PC-9 (cell line): ENCODE measurements at places on chromosomes 4 and X. TPM values are rescaled to one million over a fixed set of nuclear protein-coding genes. Genes with fewer than 3 reads are reported as not detected.

DNA sequence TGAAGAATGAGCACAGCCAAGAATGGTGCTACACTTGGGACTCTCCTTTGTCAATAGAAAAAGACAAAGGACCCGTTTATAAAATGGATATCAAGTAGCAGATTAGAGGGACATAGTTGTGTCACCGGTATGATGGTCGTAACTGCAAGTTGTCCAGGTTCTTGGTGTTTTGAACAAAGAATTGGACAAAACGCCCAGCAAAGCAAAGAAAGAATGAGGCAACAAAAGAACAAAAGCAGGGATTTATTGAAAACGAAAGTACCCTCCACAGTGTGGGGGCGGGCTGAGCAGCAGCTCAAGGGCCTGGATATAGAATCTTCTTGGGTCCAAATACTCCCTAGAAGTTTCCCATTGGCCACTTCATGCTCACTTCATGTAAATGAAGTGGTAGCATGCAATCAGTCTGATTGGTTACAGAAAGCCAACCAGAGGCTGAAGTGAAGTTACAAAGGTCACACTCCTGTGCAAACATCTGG, 54.7 kb downstream of the SHROOM3 start:
- DNase-seq, result no peak

GRCh38 chrX:37873220-37873619, 25.8 kb upstream of the DYNLT3 start:
- DNase-seq, result no peak

- DNase-seq, result no peak
Measured at GRCh38 chr4:3016961-3017360, 53.6 kb downstream of the GRK4 start.

DNA sequence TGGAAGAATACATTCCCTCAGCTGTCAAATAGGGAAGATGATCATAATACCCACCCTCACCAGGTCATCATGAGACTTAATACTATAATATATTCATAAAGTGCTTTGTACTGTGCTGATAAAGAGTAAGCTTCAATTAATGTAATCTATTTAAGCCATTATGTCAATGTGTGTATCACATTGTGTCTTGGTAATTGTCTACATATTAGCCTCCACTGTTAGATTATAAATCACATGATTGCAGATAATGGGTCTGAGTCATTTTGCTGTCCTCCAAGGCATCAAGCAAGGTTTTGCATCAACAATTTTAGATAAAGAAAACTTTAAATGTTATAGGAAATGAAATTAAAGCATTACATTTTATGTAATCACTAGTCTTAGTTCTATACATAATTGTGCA, 45.2 kb upstream of the CEP135 start:
- no peak for DNase-seq

DNA sequence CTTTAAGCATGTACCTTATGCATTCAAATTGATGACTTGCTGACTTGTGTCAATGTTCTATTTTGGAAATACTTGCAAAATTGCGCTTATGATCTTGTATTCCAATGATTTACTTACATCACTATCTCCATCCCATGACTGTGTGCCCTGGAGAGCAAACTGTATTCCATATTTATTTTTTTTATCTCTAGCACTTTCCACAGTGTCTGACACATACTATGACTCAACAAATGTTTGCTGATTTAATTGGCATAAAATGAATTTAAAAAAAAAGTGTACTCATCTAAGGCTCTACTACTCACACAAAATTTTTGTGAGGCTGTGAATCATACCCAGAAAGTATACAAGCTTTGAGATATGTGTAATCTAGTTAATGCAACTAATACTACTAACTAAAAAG, 1066.8 kb upstream of the ADGRL3 start:
- DNase-seq, result no peak

DNA sequence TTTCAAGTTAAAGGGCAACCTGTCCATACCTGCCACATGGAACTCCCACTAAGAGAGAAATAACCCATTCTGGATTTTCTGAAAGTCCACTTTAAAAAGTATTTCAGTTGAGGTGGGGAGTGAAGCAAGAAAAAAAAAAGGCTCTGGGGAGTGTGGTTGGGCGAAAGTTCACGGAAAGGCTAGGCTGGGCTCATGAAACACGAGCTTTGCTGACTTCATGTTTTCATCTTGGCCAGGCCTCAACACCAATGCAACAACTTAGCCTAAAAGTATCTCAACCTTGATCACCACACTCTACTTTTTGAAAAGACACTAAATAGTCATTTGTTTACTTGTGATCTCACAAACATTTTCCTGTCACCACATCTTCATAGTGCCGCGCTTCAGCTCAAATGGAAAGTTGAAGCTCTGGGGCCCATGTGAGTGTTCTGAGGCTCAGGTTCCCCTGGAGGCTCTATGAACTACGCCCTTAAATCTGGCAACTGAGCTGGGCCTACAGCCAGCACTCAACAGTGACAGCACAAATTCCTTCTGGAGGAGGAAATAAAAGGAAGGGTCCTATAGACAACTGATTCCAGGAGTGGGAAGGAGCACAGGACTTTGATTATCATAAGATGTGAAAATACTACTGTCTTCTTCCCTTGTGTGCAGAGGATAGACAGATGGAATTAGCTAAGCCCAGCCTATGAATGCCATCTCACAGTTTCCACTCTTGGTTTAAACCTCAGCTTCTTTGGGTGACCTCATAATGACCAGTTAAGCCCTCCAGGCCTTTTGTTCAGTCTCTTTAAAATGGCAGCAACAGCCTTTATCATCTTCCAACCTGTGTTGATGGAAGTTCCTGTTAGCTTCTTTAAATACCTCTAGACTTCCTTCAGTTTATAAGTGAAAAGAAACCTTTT, 5.1 kb downstream of the CD40LG start:
- DNase-seq, result no peak

DNA sequence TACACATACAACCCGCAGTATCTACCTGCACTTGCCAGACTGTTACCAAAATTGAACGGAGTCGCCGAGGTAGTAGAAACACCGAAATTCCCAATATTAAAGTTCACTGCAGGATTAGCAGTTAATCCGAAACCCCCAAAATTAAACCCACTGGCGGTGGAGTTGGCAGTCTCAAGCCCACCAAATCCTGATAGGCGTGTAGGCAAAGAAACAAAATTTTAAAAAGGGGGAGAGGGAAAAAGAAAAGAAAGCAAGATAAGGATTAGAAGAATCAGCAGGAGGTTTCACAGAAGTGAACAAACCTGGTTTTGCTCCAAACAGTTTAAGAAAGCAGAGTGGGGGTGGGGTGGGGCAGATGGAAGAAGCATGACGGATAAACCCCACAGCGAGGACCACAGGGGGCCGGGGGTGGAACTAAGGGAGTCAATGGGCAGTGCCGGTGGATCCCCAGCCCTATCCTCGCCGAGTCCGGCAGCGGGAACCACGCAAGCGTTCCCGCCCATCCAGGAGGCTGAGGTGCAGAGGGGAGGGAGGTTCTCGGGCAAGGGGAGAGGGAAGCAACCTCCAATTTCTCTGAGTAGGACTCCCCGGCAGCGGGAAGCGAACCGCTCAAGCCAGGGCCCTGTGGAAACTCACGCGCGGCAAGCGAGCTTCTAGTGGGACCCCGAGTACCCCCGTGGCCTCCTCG, 599 bp downstream of the NUP54 start:
- DNase-seq, result peak; percentile 71

- no peak for DNase-seq
Measured at GRCh38 chr4:41006141-41006540, 208.2 kb downstream of the APBB2 start.

- DNase-seq, result no peak
Measured at GRCh38 chr4:133484287-133484686, 335.2 kb downstream of the PCDH10 start.

GRCh38 chr4:6282314-6282771, 12.7 kb downstream of the WFS1 start:
- no peak for DNase-seq

Gene ACSL1
- 50.1 and 96.6 TPM in 2 replicates for total RNA-seq

Gene IL3RA
- not detected in 2 replicates for total RNA-seq

Gene KLHL4
- total RNA-seq, result 0.38 and 0.65 TPM in 2 replicates

Gene CSAG1
- 33.2 and 36.5 TPM in 2 replicates for total RNA-seq

Gene OCIAD2
- 133 and 136 TPM in 2 replicates for total RNA-seq

Gene PRDM8
- 0.26 and 0.88 TPM in 2 replicates for total RNA-seq
